ENCODE measurements at places on chromosomes 16 and 17. TPM values are rescaled to one million over a fixed set of nuclear protein-coding genes. Genes with fewer than 3 reads are reported as not detected.

- no peaks in the 10 kb centered on the region for H3K27me3 ChIP-seq
- no peak overlapping the region for H3K4me3 ChIP-seq
- H3K36me3 ChIP-seq: no peaks in the 10 kb centered on the region
- no peaks in the 10 kb centered on the region for H3K4me1 ChIP-seq
- H3K27ac ChIP-seq: no peak overlapping the region
- DNase-seq: peak; percentile 66
Measured at GRCh38 chr16:27795992-27796614, 246.2 kb downstream of the KATNIP start.

- H3K36me3 ChIP-seq: no peaks in the 10 kb centered on the region
- no peak for DNase-seq
- H3K4me3 ChIP-seq: no peak overlapping the region
- no peaks in the 10 kb centered on the region for H3K27me3 ChIP-seq
- H3K27ac ChIP-seq: no peak overlapping the region
Measured at GRCh38 chr17:61284746-61285145, 114.9 kb upstream of the TBX2 start.

The PTX4 gene
- total RNA-seq: not detected

DNA sequence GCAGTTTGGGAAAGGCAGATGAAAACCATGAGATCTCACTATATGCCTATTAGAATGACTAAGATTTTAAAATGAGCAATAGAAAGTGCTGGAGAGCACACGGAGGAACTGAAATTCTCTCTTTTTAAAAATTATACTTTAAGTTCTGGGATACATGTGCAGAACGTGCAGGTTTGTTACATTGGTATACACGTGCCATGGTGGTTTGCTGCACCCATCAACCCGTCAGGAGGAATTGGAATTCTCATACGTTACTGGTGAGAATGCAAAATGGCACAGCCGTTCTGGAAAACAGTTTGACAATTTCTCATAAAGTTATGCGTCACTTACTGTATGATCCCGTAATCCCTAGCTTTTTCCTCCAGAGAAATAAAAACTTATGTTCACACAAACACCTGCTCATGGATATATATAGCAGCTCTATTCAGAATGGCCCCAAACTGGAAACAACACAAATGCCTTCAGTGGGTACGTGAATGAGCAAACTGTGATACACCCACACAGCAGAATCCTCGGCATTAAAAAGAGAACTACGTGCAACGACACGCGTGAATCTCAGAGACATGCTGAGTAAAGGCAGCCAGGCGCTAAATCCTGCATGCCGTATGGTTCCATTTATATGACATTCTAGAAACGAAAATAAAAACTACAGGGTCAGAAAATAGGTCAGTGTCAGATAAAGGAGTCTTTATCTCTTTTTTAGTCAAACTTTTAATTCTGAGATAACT, 11.8 kb downstream of the PIK3R6 start:
- no peaks in the 10 kb centered on the region for H3K27me3 ChIP-seq
- no peak overlapping the region for H3K27ac ChIP-seq
- H3K36me3 ChIP-seq: no peaks in the 10 kb centered on the region

The YPEL3 gene
- total RNA-seq: 93.0 TPM

GRCh38 chr17:74432766-74433391, 991 bp downstream of the GPRC5C start:
- H3K4me3 ChIP-seq: no peak overlapping the region
- DNase-seq: no peak
- no peaks in the 10 kb centered on the region for H3K36me3 ChIP-seq
- H3K27me3 ChIP-seq: no peaks in the 10 kb centered on the region
- no peak overlapping the region for H3K27ac ChIP-seq

DNA sequence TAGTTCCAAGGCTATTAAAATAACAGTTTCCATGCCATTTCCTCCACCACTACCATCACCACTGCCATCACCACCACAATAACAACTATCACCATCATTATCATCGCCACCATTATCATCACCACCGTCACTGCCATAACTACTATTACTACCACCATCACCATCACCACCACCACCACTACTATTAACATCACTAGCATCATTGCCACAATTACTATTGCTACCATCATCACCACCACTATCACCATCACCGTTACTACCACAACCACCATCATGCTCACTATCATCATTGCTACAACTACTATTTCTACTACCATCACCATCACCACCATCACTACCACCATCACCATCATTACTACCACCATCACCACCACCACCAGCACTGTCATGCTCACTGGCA, 185.9 kb upstream of the MAF start:
- no peaks in the 10 kb centered on the region for H3K27me3 ChIP-seq
- H3K27ac ChIP-seq: no peak overlapping the region
- no peak overlapping the region for H3K4me3 ChIP-seq
- H3K4me1 ChIP-seq: no peaks in the 10 kb centered on the region
- no peak for DNase-seq

The CACNA1G gene
- not detected for total RNA-seq

DNA sequence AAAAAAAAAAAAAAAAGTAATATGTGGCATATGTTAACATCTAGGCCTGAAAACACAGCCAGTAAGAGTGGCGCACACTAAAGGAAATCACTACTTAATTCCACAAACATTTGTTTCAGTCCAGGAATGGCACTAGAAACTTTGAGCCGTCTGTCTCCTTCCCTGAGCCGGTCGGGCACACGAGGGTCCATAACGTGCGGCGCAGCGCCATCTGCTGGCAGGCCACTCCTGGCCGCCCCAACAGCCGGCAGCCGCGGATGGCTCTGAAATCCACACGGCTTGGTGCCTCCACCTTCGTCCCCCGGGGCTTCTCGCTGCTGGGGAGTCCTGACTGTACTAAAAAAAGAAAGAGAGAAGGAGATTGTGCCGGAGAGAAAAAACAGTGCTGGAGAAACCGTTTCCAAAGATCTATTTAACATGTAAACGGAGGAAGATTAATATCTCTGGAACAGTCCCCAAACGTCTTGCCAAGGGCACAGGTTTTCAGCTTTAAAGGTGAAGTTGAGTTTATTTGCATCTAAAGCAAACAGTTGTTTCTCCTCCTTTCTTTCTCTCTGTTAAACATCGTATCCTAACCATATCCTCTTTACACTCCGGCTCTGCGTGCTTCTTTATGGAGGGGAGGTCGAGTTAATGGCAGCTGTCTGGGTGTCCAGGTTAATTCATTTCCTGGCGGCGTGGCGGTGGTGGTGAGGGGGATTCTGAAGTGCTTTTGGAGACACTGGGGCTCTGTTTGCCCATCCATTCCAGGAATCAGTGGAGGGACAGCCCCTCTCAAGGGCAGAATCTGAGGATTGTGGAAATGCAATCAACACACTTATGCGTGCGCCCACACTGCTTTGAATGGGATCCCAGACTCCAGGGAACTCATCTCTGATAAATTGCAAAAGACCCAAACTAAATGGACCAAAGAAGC, 611.3 kb upstream of the SALL1 start:
- no peaks in the 10 kb centered on the region for H3K27me3 ChIP-seq
- H3K36me3 ChIP-seq: no peaks in the 10 kb centered on the region
- H3K27ac ChIP-seq: no peak overlapping the region
- no peaks in the 10 kb centered on the region for H3K4me1 ChIP-seq

- no peak for DNase-seq
- no peak overlapping the region for H3K4me3 ChIP-seq
- H3K27me3 ChIP-seq: no peaks in the 10 kb centered on the region
- no peak overlapping the region for H3K27ac ChIP-seq
- no peaks in the 10 kb centered on the region for H3K4me1 ChIP-seq
Measured at GRCh38 chr17:80856863-80857755, 134.5 kb upstream of the CHMP6 start.

GRCh38 chr17:79950306-79950705, 85.4 kb downstream of the TBC1D16 start:
- H3K4me3 ChIP-seq: no peak overlapping the region
- peaks cover 7% of the 10 kb centered on the region for H3K4me1 ChIP-seq
- H3K27ac ChIP-seq: no peak overlapping the region
- no peak for DNase-seq
- H3K36me3 ChIP-seq: no peaks in the 10 kb centered on the region

DNA sequence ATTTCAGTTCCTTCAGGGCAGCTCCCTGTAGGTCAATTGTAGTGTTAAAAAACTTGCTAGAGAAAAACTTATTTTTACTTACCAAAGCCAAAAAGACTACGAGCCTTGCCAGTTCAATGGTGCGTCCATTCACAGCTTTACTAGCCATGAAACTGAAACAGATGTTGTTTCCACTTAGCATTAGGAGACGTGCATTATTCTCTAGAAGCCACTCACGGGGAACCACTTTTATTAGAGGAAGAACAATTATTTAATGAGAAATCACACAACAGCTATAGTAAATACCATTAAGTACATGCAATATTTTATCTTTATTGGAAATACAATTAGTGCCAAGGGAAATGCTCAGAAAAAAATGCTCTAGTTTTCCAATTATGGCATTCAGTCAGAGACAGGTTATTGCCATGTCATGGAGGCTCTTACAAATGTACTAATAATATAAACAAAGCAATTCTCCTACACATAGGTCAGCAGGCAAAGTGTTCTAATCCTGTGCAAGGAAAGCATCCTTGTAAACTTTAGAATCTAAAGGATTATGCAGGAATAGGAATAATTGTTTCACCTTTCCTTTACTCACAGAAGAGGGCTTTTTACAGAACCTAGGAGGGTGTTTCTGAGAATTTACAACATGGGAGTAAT, 17.4 kb downstream of the LASP1NB start:
- H3K4me1 ChIP-seq: no peaks in the 10 kb centered on the region
- H3K36me3 ChIP-seq: no peaks in the 10 kb centered on the region
- H3K27ac ChIP-seq: no peak overlapping the region
- no peak overlapping the region for H3K4me3 ChIP-seq

DNA sequence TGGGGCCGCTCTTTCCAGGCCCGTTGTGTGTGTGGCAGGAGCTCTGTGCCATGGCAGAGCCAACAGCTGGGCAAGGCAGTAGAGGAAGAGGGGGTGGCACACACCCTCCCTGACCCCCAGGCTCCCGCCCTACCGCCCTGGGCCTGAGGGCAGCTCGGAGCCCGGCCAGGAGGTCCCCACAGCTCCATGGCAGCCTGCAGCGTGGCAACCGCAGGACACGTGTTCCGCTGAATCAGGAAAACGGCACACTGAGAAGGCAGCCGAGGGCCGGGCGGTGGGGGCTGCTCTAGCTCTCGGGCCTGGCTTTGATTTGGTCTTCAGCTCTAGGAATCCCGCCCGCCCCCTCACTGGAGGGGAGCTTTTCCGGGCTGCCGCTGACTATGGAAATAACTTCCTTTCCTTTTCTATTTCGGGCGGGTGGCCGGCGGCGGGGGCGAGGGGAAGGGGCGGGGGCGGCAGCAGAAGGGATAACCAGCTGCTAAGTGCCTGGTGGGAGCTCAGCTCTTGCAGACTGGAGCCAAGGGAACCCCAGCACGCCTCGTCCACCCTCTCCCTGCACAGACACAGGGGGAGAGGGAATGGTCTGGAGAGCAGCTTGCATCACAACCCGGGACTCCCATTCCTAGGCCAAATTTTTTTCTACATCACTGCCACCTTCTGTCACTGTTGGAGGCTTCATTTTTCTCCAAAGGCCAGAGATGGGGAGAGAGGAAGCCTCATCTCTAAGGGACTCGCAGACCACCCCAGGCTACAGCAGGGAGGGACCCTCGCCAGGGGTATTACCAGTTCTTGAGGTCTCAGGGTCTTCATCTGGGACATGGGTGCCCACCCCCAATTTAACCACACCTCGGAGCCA, 24.8 kb upstream of the MRPS23 start:
- no peaks in the 10 kb centered on the region for H3K4me1 ChIP-seq
- H3K27me3 ChIP-seq: no peaks in the 10 kb centered on the region
- H3K27ac ChIP-seq: no peak overlapping the region
- no peaks in the 10 kb centered on the region for H3K36me3 ChIP-seq
- DNase-seq: no peak

The HOXB8 gene
- 4.2 TPM for total RNA-seq

The USB1 gene
- 28.3 TPM for total RNA-seq

All from Karpas-422 (cell line).